ENCODE measurements at places on chromosomes 1 and 21.

DNA sequence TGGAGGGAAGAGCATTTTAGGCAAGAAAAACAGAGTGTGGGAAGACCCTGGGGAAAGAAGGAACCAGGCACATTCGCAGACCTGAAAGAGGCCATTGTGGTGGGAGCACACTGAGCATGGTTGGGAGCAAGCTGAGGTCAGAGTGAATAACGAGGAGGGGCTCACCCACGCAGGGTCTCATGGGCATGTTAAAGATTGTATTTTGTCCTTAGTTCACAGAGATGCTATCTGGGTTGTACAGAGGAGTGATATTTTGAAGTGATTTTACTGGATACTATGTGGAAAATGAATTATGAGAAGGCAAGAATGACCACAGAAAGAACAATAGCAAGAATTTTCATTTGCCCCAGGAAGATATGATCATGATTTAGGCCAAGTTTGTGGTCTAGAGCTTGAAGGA lies 578.3 kb upstream of the NR5A2 start:
- no peak for DNase-seq

GRCh38 chr1:225890346-225891228 lies 1.6 kb upstream of the LEFTY1 start:
- no peak for DNase-seq

DNA sequence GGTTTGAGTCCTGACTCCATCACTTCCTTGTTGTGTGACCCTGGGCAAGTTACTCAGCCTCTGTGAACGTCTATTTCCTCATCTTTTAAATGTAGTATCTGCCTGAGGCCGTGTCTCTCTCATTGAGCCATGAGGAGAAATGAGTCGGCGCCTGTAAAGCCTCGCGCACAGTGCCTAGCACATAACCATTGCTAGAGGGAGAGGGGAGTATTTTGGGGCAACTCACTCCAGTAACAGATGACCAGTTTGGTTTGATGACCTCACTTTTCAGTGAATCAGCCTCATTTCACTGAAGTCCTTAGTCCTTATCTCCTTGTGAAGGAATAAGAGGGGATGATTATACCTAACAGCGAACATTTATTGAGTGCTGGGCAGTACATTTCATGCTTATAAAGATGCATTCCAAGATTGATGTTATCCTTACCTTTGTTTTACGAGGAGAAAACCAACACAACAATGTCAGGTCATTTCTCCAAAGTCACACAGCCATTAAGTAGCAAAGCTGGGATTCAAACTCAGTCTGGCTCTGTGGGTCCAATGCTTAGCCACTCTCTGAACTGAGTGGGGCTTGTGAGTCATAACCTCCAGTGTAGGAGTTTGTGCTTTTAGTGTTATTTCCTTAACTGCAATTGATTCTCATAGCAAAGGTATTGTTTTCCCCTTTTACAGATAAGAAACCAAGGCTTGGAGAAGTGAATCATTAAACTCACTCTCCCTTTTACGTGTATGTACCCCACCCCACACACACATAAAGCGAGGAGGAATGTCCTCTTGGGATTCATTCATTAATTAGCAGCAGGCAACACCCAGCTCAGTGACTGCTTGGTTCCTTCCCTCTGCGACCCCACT lies 25.9 kb downstream of the KCNC4 start:
- DNase-seq, result no peak

DNA sequence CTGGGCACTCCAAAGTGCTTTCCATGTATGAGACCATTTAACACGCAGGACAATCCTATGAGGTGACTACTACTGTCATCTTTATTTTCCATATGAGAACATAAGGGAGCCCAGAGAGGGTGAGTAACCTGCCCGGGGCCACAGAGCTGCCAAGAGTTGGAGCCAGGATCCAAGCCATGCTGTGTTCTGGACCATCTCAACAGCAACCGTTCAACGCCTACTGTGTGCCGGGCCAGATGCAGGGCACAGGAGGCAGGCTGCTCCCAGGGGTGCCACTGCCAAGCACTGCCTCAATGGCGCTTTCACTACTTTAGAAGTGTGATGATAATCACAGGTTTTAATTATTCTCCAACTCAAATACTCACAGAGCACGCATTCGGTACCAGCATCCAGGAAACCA lies 3.8 kb downstream of the ALDH4A1 start:
- no peak for DNase-seq

DNA sequence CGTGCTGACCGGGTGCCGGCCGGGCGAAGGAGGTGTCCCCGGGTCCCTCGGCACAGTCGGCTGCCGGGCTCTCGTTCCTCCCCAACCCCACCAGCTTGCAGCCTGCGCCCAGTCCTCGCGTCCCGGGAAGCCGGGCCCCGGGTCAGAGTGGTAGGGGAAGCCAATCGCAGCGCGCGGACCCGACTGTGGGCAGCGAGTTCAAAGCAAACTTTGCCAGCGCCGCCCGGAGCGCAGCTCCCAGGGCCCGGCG lies 328 bp downstream of the MYCL start:
- DNase-seq, result no peak

DNA sequence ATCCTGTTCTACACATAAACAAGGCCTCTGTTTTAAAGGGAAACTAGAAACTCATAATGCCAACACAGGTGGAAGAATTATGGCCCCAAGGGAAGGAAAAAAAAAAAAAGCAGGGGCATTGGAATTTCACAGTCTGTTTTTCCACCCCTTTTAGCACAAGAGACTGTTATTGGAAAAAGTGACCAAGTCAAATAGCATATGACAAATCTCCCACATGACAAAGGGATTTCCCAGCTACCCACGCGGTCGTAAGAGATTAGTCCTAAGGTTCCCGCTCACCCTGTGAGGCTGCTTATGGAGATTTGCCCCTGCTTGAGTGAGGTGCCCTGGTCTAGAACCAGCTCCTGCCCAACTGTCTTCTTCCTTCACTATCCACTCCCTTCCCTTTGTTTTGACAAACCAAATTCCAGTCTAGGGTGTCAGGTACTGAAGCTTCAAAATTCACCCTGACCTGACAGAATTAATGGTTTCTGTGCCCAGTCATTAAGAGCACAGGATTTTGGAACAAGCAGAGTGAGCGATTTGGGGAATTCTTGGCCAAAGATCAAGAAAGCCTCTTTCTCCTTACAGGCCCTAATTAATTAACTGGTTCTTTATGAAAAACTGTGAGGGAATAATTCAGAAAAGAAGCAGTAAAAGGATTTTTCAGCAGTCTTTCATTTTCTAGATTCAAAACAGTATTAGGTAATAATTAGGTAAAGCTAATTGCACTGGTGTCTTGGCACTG lies 107.3 kb downstream of the NMNAT2 start:
- no peak for DNase-seq

GRCh38 chr1:227928811-227929375 lies 18.8 kb downstream of the WNT9A start:
- DNase-seq, result no peak

GRCh38 chr1:208192995-208193394 lies 51.2 kb downstream of the PLXNA2 start:
- no peak for DNase-seq

- no peak for DNase-seq
Observed at GRCh38 chr1:71087713-71088112, 6.9 kb upstream of the ZRANB2 start.

GRCh38 chr1:117567976-117568375 lies 37.9 kb upstream of the TENT5C start:
- no peak for DNase-seq

DNA sequence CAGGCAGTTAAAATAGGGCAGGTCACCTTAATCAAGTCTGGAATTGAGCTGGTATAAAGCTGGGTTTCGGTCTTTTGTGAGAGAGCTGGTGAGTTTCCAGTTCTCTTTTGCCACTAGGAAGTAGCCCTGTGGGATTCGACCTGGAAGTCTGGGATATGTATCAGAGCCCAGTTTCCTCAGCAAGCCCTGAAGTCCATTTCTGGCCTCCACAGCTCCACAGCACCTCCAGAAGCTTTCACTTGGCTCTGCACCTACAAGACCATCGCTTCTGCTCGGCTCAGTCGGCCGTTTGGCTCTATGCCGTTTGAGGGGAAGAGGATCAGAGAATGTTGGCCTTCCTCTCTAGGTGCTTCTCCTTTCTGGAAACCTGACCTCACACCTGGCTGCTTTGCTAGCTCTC lies 148.0 kb downstream of the GALNT2 start:
- DNase-seq, result no peak

DNA sequence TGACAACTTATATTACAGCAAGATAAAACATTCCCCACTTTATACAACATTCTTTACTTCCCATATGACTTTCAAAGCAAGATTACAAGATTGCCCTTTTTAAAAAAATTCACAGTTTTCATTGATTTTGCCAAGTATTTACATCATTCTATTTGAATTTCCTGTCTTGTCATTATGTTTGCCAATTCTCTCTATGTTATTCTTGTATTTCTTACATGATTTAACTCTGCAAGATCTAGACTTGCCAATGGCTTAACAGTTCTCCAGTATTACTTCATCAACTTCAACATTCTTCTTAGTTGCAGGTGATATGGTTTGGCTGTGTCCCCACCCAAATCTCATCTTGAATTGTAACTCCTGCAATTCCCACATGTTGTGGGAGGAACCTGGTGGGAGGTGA lies 31.6 kb downstream of the FMO4 start:
- DNase-seq, result no peak

DNA sequence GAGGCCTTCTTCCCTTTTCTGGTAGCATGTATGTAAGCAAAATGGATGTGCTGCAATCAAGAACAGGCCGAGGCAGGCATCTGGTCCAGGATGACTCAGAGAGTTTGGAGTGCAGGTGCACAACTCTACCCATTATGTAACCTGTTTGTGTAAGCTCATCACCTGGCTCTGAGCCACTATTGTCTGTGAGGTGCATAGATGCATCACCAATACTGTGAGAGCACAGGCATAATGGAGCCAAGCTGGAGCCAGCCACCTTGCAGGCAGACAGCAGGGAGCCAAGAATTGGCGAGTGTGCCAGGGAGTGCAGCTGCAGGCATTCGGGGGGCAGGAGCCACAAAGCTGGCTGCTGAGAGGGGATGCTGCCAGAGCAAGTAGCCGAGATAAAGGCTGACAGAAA lies 549.9 kb upstream of the RGS18 start:
- no peak for DNase-seq

- DNase-seq, result no peak
Observed at GRCh38 chr1:63784489-63785390, 10.9 kb downstream of the ROR1 start.

- no peak for DNase-seq
Observed at GRCh38 chr1:29635501-29636263, 399.4 kb downstream of the PTPRU start.

DNA sequence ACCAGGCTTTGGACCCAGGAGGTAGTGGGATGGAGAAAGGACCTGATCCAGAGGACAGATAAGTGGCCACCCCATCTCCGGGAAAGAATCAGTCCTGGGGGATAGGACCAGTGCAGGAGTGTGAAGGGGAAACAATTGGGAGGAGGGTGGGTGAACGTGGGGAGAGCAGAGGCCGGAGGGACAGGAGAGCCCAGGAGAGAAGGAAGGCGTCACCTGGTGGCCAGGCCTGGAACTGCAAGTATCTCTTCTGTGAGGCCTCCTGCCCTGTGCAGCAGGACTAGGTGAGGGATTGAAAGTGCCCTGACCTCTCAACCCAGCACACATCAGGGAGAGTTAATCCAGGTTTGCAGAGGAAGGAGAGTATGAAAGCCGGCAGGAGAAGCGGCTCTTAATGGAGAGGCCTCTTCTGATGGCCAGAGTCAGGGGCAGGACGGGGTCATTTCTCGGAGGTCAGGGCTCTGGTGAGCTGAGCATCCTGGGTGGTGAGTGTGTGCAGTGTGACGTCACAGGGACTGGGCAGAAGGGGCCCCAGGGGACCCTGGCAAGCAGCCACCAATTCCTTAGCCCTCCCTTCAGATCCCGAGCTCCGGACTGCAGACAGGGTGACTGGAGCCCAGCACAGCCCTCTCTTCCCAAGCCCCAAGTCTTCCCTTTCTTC lies 9.2 kb upstream of the LAD1 start:
- DNase-seq, result peak; percentile 31

GRCh38 chr1:7506454-7507284 lies 264.4 kb upstream of the VAMP3 start:
- no peak for DNase-seq

- DNase-seq, result no peak
Observed at GRCh38 chr1:202170726-202171125, 10.3 kb upstream of the PTPN7 start.

- no peak for DNase-seq
Observed at GRCh38 chr1:241999026-241999425, at the start of gene MAP1LC3C. Gene MAP1LC3C, minus strand, starts transcription at chr1:241999098. Its CDS starts 90 bp downstream, at chr1:241999008.

- DNase-seq, result no peak
Observed at GRCh38 chr1:53620061-53620855, 118.7 kb downstream of the GLIS1 start.

GRCh38 chr1:67575861-67576260 lies 109.1 kb upstream of the GADD45A start:
- DNase-seq, result no peak

DNA sequence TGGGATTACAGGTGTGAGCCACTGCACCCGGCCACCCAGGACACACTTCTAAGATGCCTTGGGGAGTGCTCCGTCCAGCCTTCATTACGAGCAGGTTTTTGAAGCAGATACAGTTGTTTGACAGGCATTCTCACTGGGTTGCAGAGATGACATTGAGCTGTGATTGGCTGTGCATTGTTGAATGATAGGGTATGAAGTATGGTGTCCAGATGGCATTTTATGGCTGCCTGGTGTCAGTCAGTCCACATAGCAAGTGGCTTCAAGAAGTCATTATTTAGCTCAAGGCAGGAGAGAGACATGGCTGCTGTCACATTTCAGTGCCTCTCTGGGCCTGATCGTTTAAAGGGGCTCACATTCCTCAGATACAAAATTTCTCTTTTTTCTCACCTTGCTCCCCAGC lies 14.8 kb upstream of the PADI2 start:
- no peak for DNase-seq

GRCh38 chr1:176691251-176692228 lies 228.6 kb downstream of the PAPPA2 start:
- DNase-seq, result no peak

GRCh38 chr1:158335213-158335532 lies 3.8 kb upstream of the CD1B start:
- no peak for DNase-seq

- no peak for DNase-seq
Observed at GRCh38 chr1:240399381-240399780, 212.6 kb downstream of the GREM2 start.

GRCh38 chr1:27643600-27644368 lies 8.8 kb upstream of the FGR start:
- DNase-seq, result peak; percentile 61

DNA sequence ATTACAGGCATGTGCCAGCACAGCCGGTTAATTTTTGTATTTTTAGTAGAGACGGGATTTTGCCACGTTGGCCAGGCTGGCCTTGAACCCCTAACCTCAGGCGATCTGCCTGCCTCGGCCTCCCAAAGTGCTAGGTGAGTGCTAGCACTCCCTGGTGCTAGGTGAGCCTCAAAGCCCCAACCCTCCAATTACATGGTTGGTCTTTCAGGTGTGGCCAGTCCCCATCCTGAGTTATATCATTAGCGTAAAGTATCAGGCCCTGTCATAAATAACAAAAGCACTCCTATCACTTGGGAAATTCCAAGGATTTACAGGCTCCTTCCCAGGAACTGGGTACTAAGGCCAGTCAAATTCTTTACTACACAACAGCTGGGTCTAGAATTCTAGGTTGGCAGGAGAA lies 138.0 kb downstream of the PIK3R3 start:
- DNase-seq, result no peak

All from activated effector memory CD4-positive, alpha-beta T cell treated with Interleukin-2 at 50 U/mL for 16 hours (primary cell).